Stimulated activated CD4-positive, alpha-beta T cell treated with anti-CD3 and anti-CD28 coated beads, Interleukin-2, amount 100 ng/mL, for 24 hours (primary cell): ENCODE measurements at places on chromosomes 6 and 20.

DNA sequence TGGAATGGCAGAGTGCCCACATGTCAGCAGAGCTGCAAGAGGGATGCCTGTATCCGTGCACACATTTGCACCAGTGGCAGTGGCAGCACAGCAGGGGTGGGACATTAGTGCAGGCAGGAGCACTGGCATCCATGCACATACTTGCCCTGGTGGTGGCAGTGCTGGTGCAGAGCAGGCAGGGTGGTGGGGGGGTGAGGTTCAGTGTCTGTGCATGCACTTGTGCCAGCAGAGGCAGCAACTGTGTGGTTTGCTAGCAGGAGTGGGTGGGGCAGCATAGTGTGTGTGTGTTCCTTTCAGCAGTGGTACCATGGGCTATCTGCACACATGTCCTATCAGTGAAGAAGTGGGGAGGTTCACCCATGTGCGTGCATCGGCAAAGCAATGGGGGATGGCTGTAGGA is 151.6 kb downstream of the EPM2A start:
- DNase-seq, result no peak

GRCh38 chr6:46734867-46735719 is at the start of gene PLA2G7:
PLA2G7 (minus strand) TSS chr6:46735375; CDS start chr6:46722891, 12,484 bp downstream.
- no peak for DNase-seq

GRCh38 chr6:56902641-56903464 is 52.1 kb upstream of the BEND6 start:
- DNase-seq, result no peak

GRCh38 chr6:156791320-156791850 is 14.2 kb downstream of the ARID1B start:
- peak; percentile 35 for DNase-seq

DNA sequence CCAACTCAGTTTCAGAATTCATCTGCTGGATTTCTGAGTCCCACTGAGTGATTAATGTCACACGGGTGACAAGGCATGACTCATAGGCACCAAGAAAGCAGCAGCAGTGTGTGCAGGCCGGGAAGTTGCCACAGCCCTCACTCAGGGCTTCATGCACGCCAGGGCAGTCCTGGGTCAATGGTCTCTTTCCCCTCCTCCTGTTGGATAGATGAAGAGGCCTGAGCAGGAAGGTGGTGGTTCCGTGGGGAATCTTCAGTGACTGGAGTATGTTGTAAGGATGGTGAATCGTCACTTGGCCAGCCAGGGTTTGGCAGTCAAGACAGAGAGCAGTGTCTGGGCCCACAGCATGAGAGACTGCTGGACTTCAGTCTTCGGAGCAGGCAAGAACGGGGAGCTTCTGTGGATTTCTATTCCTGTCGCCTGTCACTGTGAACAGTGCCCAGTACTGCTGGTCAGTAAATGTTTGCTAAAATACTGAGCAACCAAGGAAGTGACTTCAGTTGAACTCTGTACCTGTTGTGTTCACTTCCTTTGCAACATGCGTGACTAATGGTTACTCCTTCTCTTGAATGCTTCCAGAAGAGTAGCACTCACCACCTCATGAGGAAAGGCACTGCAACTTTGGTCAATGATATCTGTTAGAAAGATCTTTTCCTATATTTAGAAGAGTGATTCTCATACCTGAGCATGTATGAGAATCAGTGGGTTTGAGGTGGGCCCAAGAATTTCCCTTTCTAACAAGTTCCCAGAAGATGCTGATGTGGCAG is 62.0 kb upstream of the CD93 start:
- DNase-seq, result peak; percentile 26

DNA sequence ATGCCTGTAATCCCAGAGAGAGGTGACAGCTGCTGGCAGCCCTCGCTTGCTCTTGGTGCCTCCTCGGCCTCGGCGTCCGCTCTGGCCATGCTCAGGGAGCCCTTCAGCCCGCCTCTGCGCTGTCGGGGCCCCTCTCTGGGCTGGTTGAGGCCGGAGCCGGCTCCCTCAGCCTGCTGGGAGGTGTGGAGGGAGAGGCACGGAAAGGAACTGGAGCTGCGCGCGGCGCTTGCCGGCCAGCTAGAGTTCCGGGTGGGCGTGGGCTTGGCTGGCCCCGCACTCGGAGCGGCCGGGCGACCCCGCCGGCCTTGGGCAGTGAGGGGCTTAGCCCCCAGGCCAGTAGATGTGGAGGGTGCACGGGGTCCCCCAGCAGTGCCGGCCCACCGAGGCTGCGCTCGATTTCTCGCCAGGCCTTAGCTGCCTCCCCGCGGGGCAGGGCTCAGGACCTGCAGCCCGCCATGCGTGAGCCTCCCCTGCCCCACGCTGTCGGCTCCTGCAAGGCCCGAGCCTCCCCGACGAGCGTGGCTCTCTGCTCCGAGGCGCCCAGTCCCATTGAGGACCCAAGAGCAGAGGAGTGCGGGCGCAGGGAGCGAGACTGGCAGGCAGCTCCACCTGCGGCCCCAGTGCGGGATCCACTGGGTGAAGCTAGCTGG is 34.6 kb downstream of the C6orf52 start:
- no peak for DNase-seq

DNA sequence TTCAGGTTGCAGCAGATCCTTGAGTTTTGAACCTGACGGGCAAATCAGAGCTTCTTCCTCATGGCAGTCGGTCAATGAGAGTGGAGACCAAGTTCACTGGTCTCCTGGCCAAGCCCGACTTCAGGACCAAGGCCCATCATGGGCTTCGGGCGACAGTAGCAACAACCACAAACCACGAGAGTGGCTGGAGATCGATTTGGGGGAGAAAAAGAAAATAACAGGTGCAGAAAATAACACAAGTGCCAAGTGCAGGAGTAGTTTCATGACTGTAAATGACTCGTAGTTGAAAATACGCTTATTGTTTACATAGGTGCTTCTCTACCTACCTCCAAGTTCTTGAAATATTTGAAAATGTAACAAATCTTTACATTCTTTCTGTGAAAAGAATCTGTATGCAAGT is 56.1 kb downstream of the DCBLD1 start:
- no peak for DNase-seq

DNA sequence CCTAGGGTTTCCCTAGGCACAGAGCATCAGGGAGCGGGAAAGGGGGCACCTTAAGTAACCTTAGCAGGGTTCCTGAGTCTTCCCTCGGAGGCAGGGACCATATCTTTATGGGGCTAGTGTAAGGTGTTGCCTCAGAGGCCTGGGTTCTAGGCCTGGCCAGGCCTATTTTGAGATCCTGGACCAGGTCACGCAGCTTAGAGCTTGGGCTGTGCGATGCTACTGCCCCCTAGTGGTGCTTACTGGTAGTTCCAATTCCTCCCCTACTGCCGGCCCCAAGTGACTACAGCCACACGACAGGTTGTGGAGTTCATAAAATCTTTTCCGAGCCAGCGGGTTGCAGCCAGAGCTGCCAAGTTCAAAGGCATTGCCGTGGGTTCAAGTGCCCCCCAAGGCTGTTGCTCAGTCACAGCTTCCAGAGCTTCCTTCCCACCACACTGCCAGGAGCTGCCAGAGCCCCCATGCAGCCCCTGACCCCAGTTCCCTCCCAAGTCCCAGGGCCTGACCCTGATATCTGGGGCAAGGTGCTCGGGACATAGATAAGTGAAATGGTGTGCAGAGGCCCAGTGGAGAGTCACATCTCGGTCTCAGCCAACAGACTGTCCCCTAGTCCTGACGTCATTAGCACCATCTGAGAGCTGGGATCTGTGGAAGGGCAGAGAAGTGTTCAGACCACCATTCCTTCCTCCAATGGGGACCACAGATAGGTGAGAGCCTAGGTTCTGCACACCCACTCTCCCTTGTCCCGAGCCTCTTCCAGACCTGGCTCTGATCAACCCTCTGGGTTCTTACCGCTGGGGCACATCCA is 3.3 kb downstream of the LRRC73 start:
- peak; percentile 81 for DNase-seq

GRCh38 chr20:11966186-11966585 is 48.5 kb downstream of the BTBD3 start:
- DNase-seq, result no peak

- no peak for DNase-seq
Measured at GRCh38 chr20:43921227-43921780, 6.7 kb downstream of the TOX2 start.

DNA sequence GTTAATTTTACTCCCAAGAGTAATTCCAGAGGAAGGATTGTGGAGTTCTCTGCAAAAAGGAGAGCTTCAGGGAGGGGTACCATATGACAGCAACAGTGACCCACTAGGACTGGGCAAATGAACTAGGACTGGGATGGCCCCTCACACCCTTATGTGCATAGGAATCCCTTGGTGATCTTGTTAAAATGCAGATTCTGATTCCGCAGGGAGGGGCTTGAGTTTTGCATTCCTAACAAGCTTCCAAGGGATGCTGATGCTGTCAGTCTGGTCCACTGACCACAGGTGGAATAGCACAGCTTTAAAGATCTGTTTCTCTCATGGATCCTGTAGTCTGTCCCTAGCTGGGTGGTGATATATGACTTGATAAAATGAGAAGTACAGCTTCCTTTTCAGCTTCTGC is 6.3 kb upstream of the FOXA2 start:
- no peak for DNase-seq

DNA sequence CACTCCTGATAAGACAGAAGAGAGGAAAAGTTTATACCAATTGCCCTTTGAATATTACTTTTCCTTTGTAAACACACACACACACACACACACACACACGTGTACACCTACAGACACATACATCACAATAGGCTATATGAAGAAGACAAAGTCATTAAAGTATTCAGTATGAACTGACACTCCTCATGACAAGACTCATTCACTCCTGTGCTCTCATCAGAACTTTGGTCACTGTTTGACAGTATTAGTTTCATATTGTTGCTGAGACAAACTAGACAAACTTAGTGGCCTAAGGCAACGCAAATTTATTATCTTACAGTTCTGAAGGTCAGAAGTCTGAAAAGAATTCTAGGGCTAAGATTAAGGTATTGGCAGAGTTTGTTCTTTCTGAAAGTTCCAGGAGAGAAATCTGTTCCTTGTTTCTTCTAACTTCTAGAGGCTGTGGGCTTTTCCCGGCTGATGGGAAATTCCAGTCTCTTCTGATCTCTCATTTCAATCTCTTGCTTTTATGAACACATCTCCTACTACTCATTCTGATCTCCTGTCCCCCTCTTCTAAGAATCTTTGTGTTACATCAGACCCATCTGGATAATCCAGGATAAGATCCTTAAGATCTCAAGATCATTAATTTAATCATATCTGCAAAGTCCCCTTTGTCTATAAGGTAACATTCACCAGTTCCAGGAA is 171.3 kb downstream of the HACE1 start:
- no peak for DNase-seq

- DNase-seq, result no peak
Measured at GRCh38 chr6:150177259-150177951, 34.6 kb downstream of the PPP1R14C start.

DNA sequence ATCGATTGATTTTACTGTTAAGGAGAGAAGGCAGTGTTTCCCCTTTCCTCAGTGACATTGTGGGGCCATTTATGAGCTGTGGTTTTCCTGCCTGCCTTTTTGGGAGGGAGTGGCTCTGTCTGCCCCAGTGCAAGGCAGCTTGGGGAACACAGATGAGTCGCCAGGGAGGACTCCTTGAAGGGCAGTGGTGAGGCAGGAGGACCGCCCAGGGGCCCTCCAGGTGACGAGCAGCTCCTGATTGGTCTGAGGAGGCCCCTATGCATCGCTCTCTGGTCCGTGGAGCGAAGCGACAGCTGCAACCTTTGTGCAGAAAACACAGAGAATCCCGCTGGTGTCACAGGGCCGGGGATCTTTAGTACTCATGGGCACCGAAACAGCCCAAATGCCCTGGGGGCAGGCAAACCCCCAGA is 100.3 kb downstream of the TMEM242 start:
- no peak for DNase-seq
